ENCODE measurements at places on chromosomes 2 and 18.

DNA sequence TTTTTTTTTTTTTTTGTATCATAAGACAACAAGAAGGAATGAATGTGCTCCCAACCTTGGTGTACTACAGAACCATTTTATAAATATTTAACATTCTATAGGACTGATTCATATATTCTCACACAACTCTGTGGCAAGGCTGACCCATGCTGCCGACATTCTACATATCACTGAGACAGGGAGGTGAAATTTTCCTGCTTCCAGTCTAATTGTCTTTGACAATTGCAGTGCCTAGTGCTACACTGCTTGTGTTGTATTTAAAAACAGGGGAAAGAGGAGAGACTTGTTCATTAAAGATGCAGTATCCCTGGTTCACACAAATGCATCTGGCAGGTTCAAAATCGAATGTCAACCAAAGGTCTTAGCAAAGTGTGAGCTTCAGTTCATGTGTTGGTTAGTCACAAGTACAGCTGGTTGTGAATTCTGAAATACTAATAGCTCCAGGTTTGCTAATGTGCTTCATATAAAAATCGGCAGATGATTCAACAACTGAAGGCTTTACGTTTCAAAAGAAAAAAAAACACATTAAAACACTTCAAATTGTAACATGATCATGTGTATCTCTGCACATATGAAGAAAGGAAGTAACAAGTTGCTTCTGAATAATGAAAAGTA lies 130.8 kb downstream of the FIGN start:
- DNase-seq, result no peak

GRCh38 chr2:133541376-133541775 lies 26.9 kb downstream of the NCKAP5 start:
- no peak for DNase-seq

GRCh38 chr2:28209864-28210263 lies 182.8 kb upstream of the FOSL2 start:
- no peak for DNase-seq

- no peak for DNase-seq
Observed at GRCh38 chr2:177449159-177449558, 56.6 kb downstream of the AGPS start.

GRCh38 chr2:12428324-12428723 lies 288.4 kb upstream of the TRIB2 start:
- no peak for DNase-seq

DNA sequence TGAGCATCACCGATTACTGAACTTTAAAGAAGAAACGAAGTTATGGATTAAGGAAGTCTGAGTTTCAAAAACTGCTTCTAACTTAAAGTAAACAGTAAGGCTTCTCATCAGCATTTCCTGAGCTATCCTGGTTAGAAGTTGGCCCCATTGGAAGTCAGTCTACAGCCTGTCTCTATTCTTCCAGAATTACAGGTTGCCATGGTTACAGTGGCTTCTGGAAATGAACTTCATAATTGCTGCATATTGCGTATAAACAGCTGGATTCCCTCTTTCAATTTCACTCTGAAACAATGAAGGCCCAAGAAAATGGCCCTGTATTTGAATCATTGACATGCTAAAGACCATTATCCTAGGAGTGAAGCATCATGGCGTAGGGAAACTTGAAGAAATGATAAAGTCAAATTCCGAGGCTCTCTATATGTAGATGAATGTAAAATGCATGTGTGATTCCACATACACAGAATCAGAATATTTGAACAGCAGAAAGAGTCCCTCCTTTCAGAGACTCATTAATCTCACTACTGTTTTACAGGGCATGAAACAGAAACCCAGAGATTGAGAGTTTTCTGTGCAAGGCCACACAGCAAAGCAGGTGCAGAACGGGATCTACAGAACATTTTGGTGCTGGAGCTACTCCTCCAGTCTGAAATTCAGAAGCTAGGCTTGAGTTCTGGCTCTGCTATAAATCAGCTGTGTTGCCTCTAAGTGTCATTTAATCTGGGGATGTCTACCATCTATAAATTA lies 856.4 kb upstream of the CELF4 start:
- no peak for DNase-seq

- DNase-seq, result no peak
Observed at GRCh38 chr2:221255862-221256261, 316.2 kb downstream of the EPHA4 start.

GRCh38 chr2:231185050-231185725 lies 13.2 kb upstream of the ARMC9 start:
- DNase-seq, result no peak

DNA sequence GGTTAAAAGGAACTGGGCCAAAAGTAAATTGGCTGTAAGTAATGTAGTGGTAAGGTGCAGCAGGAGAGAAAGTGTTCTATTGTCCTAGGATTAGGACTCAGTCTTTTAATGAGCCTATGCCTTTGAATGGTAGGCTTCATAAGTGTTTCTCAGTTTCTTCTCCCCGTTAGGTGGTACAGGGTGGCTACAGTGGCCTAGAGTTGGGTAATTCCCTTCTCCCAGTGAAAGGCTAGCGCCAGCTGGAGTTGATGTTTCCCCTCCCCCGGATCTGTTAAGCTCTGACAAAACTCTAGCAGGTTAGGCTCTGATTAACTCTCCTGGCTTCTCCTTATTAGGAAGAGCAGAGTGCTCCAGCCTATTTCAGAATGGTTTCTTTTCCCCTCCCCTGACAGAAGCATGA lies 127.7 kb downstream of the DNAH6 start:
- DNase-seq, result no peak

DNA sequence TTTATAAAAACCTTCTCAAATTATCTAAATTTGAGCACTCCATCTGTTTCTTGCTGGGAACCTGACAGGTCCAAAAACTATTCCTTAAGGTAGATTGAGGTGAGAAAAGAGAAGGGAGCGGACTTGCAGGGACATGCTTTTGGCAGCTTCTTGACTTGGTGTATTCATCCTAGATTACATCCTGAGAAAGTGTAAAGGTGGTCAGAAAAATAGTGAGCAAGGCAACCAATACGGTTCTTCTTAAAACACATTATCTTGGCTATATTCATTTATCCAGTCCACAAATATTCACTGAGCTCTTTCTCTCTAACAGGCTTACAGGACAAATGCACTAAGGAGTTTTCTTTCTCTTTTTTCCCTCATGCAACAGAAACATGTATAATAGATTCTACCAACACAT lies 230.0 kb downstream of the LRP1B start:
- DNase-seq, result no peak

GRCh38 chr18:47418746-47419145 lies 167.3 kb upstream of the SKOR2 start:
- no peak for DNase-seq

GRCh38 chr2:159573846-159574606 lies 42.3 kb downstream of the BAZ2B start:
- DNase-seq, result no peak

GRCh38 chr2:161161074-161161706 lies 962 bp downstream of the TANK start:
- DNase-seq, result no peak

GRCh38 chr2:220783671-220784070 lies 788.4 kb downstream of the EPHA4 start:
- no peak for DNase-seq

- DNase-seq, result no peak
Observed at GRCh38 chr2:44305882-44306281, 30.6 kb downstream of the SLC3A1 start.

DNA sequence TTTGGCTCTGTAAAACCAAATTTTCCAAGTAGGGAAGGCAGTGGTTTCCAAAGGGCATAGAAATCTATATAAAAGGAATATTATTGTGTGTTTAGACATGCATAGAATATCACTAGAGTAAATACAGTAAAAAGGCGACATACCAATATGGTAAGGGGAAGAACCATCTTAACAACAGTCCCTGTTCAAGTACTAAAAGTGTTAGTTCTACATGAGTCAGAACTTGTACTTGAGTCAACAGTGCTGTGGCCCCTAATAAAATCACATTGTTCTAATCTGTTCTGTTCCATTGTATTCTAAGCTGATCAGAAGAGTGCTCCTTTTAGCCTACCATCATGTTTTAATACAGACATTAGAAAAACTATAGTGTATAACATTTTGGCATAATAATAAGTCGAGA lies 36.1 kb upstream of the TNFRSF11A start:
- DNase-seq, result no peak

- no peak for DNase-seq
Observed at GRCh38 chr2:187528042-187528441, 26.2 kb downstream of the TFPI start.

GRCh38 chr2:119671752-119672151 lies 7.2 kb upstream of the TMEM177 start:
- no peak for DNase-seq

DNA sequence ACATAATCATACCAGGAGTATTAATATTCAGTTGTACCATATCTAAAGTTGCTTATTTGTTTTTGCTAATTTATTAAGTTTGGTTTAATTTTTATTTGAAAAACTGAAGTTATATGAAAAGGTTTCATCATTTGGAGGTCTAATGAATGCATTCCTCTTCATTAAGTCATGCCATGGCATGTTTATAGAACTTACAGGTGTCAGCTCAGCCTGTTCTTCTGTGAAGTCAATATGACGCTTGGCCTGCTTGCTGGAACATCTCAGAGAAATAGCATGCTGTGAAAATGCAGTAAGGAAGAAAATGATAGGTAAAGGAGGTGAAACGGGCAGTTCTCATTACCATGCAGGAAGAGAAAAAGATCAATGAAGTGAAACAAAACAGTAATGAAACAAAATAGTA lies 58.2 kb downstream of the RAPH1 start:
- DNase-seq, result no peak

DNA sequence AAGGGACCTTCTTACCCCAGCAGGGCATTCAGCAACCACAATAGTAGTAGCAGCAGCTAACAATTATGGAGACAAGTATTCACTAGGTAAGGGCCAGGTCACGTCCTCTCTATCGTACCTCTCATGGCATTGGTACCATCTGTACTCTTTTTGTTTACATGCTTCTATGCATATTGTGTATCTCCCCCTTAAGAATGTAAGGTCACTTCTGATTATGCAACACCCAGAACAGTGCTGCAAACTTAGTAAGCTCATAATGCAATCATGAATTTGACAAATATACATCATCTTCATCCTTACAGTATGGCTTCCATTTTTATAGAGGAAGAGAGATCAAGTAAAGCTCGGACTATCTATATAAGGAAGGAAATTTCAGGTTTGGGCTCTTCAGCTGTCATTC lies 46.1 kb downstream of the SPRED2 start:
- no peak for DNase-seq

- DNase-seq, result no peak
Observed at GRCh38 chr2:237194081-237194480, 108.4 kb downstream of the COPS8 start.

- DNase-seq, result no peak
Observed at GRCh38 chr2:68588589-68588988, 54.8 kb upstream of the PROKR1 start.

DNA sequence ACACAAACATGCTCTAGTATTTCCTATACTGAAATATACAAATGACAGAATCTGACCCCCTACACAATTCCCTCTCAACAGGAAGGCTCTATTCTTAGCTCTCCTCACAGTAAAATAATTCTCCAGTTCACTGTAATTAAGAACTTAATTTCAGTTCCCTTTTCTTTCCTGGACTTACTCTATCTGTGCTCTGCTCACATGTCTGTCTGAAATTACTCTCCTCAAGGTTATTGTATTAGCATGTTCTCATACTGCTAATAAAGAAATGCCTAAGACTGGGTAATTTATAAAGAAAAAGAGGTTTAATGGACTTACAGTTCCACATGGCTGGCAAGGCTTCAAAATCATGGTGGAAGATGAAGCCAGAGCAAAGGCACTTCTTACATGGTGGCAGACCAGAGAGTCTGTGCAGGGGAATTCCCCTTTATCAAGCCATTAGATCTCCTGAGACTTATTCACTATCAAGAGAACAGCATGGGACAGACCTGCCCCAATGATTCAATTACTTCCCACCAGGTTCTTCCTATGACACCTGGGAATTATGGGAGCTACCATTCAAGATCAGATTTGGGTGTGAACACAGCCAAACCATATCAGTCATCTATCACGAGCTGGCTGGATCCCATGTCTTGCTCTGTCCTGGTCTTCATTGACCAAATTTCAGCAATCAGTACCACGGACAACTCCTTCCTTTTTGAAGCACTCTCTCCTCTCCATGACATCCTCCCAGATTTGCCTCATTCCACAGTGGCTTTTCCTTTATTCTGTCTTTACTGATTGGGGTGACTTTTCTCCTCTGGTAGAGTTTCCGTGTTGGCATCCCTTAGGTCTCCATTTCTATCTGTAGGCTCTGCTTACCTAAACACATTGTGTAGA lies 110.9 kb downstream of the GALR1 start:
- DNase-seq, result no peak

- no peak for DNase-seq
Observed at GRCh38 chr2:200380091-200380561, 73.6 kb downstream of the SPATS2L start.

- DNase-seq, result no peak
Observed at GRCh38 chr2:237664151-237664550, 36.8 kb downstream of the LRRFIP1 start.

- DNase-seq, result no peak
Observed at GRCh38 chr2:8737571-8738175, 55.8 kb downstream of the ID2 start.

DNA sequence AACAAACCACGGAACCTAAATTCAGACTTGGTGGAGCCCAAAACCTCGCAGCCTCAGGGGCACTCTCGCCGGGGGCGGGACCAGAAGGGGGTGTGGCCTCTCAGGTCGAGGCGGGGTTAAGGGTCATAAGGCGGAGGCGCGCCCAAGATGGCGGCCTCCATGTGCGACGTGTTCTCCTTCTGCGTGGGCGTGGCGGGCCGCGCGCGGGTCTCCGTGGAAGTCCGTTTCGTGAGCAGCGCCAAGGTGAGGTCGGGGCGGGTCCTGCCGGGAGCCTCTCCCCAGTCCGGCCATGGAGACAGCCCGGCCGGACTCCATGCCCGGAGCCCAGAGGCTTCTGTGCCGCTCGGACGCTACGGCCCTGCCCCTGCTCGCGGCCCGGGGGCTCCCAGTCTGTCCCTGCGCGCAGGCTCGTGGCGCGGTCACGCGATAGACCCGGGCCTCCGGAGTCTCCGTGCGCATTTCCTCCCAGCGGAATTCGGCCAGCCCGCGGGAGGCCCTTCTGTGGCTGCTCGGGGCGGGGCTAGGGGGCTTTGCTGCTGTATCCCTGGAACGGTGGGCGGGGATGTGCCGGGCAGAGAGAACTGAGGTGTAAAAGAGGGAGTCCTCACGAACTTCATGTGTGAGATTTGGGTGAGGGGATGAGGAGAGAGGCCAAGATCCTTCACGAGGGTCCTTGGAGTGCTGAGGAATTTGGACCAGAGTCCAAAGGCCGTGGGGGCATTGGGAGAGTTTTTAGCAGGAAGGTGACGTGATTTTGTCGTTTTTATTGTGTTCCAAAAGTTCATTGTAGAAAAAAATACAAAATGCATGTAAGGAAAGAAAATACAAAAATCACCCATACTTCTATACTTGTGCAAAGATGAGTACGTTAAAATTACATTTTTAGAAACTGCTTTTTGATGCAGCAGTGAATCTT lies at the start of gene SMYD5:
TSS of gene SMYD5 (plus strand) at position 126 of the 916 bp plus-strand sequence. CDS start at position 148, 22 bp downstream.
- DNase-seq, result peak; percentile 86

DNA sequence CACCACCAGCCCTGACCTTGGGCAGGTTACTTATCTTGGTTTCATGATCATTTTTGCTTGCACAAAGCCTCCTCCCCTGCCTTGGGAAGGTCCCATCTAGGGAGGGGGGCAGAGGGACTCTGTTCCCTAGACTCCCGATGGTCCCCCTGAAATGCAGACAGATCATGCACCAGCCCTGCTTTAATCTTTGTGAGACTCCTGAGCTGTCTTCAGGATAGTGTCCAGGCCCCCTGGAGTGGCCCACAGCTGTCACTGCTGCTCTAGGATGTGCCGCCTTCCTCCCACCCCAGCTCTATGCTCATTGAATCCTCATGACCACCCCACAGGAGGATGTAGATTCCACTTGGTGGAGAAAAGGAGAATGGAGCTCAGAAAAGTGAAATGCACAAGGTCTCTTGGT lies 28.0 kb downstream of the PCARE start:
- no peak for DNase-seq
